ENCODE measurements at places on chromosomes 6 and 20.

DNA sequence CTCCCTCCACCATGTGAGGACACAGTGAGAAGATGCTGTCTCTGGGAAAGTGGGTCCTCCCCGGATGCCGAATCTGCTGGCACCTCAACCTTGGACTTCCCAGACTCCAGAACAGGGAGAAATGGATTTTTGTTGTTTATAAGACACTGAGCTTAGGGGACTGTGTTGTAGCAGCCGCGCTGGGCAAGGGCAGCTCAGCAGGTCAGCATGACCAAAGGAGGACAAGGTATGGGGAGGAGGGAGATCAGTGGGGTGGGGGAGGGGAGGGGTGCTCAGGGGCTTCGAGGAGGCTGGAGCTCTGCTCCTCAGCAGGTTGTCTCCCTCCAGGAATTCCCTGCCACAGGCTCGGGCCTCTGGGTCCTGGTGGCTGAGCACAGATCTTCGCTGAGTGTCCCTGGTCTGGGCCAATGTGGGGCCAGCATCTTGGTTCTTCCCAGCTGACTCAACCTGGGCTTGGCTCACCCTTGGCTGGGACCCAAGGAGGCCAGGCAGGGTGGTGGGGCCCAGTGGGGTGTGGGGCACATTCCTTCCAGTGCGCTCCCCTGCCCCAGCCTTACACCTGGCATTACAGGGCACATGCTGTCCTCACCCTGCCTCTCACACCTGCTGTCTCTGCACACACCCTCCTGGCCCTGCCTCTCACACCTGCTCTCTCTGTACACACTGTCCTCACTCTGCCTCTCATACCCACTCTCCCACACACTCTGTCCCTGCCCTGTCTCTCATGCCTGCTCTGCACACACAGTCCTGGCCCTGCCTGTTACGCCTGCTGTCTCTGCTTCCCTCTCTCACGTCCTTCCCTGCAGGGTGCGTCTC is 107.3 kb downstream of the SYCP2 start:
- DNase-seq: no peak

DNA sequence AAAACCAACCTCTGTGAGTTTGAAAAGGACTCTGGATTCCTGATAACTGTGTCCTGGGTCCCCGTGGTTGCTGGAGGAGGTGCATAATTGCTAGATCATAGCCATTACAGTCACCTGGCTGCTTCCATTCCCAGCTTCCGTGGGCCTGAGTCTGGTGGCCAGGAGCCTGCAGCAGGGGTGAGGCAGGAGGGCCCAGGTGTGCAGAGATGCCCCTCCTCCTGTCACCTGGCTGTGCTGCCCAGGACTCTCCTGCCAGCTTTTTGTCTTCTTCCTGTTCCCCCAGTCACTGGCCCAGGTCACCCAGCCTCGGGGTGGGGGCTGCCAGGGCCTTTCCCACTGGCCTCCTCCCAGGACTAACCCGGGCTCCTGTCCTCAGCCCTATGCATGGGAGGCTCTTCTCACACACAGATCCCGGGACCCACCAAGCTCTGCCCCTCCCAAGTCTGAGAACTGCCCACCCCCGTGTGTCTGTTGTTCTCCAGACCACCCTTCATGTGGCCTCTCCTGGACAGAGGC is 30.0 kb downstream of the RAET1L start:
- DNase-seq: no peak

DNA sequence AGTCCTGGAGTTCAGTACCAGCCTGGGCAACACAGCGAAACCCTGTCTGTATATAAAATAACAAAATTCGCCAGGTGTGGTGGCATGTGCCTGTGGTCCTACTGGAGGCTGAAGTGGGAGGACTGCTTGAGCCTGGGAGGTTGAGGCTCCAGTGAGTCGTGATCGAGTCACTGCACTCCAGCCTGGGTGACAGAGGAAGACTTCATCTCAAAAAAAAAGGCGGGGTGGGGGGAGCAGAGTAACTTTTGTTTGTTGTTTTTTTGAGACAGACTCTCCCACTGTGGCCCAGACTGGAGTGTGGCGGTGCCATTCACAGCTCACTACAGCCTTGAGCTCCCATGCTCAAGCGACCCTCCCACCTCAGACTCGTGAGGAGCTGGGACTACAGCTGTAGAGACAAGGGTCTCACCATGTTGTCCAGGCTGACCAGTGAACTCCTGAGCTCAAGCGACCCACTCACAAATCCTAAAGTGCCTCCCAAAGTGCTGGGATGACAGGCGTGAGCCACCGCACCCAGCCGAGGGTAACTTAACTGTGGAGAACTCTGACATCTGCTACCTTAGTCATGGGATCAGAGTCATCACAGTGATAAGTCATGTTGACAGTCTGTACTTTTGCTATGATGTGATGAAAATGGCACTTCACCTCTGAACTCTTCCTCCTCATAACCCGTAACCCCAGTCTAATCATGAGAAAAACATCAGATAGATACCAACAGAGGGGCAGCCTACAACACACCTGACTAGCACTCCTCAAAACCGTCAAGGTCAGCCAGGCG is 16.5 kb downstream of the PEDS1 start:
- no peak for DNase-seq

GRCh38 chr20:8581446-8582183 is 449.5 kb downstream of the PLCB1 start:
- DNase-seq: no peak

DNA sequence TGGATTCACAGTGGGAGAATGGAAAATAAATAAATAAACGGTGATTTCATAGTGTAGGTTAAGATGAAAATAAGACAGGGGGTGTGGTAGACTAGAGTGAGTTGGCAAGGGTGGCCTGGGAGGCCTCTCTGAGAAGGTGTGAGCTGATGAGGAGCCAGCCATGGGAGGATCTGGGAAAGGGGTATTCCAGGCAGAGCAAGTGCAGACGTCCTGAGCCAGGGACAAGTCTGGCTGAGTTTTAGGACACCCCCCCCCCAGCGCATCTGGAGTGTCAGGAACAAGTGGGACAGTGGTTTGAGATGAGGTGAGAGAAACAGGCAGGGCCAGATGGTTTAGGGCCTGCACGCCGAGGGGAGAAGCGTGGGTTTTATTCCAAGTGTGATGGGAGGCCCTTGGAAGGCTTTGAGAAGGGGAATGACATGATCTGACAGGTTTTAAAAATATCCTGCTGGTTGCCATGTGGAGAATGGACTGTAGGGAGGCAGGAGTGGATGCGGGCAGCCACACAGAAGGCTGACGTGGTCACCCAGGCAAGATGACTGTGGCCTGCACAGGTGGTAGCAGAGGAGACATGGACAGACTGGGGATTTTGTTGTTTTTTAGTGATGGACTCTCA is 21.1 kb upstream of the CCM2L start:
- no peak for DNase-seq

DNA sequence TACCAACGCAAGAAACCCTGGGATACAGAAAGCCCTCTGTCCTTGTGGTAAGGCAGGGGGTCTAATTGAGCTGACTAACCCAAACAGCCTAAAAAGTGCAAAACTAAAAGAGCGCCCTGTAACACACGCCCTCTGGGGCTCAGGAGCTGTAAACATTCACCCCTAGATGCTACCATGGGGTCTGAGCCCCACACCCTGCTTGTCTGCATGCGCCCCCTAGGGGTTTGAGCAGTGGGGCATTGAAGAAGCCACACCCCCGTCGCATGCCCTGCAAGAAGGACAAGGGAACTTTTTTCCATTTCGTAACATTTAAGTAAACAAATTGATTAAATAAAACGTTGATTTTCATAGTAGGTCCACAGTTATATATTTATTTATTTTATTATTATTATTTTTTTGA is 616.9 kb upstream of the MAN1A1 start:
- DNase-seq: no peak

DNA sequence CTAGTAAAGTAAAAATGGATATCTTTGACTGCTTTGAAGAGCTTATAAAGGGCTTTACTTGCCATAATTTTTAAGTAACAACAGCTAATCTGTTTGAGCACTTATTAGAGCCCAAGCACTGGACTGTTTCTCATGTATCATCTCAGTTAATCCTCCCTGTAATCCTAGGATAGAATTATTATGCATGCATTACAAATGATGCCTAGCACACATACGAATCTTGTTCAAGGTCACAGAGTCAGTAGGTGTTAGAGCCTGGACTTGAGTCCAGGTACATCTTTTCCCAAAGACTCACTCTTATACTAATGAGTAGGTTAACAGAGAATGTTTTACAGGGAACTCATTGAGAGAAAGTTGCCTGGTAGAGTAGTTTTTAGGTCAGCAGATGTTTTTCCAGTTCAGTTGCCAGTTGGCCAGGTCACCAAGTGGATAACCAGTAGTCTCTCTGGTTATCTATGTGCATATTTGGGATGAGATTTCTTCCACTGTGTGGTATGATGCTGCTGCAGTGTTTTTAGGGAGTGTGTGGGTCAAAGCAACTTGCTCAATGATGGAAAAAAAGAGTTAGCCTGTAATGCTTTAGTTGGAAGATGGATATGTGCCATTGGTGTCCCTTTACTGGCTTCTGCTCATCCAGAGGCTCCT is 32.3 kb upstream of the LAMA4 start:
- DNase-seq: no peak

- no peak for DNase-seq
Observed at GRCh38 chr6:167653561-167653960, 173.2 kb upstream of the AFDN start.

DNA sequence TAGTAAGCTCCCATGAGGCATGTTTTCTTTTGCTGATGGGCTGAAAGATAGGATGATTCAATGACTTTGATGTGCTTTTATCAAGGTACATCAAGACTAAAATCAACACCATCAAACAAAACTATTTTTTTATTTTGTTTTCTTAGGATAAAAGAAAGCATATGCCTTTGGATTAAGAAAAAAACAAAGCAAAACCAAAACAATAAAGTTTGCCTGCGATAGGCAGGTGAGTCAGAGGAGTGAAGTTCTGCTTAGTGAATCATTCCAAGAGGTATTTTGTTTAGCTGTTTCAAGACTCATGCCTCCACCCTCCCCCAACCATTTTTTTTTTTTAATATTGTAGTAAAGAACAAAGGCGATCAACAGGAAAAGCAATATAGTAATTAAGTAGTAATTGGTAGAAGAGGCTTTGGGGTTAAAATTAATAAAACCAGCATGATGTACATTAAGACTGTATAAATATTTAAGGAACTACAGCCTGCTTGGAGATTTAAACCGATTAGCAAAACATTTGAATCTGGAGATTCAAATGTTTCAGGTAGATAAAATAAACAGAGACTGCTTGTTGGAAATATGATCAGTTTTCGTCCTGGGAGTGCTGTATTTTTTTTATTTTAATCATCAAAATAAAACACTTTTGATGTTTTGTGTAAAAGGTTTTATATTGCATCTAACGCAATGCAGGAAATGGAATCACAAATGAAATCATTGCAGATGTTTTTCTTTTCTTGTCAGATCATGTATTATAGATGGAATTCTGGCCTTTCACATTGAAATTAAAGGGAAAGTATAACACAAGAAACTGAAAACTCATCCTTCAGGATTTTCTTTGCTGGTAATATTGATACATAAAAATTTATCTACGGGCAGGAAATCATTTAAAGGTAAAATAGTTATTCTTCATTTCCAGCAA is 482.3 kb upstream of the MANEA start:
- DNase-seq: no peak

DNA sequence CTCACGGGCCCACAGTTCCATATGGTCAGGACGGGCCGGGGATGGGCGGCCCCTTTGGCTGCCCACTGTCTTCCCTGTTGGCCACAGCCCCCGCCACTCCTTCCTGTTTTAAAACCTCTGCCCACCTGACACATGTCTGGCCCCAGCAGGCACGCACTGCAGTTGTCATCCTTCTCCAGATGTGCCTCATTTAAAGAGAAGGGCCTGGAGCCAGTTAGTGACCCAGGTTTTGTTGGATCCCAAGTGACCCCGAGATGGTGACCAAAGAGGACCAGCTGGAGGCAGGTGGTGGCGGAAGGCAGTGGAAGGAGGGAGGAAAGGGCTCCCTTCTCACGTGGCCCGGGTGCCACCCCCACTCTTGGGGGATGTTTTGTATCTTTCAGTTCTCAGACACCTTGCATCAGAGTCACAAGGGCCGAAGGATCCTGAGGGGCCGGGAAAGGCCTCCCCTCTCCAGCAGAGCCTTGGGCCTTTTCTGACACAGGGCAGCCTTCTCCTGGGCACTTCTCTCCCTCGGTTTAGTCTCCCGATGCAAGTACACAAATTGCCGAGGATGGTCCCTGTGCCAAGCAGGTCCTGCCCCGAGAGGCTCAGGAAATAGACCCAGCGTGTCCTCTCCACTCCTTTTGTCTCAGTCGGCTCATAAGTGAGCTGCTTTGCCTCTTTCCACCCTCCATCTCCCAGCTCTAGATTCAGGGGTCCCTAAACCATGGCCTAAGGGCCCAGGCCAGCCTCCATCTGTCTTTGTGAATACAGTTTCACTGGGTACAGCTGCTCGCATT is 117.6 kb downstream of the SULF2 start:
- DNase-seq: no peak

Data from CD4-positive, alpha-beta T cell treated with Interleukin-15 for 4 hours (primary cell).